ENCODE measurements at places on chromosomes 6 and 20.
A peak's percentile ranks its signal among the peaks of the same experiment; 100 is the strongest.

DNA sequence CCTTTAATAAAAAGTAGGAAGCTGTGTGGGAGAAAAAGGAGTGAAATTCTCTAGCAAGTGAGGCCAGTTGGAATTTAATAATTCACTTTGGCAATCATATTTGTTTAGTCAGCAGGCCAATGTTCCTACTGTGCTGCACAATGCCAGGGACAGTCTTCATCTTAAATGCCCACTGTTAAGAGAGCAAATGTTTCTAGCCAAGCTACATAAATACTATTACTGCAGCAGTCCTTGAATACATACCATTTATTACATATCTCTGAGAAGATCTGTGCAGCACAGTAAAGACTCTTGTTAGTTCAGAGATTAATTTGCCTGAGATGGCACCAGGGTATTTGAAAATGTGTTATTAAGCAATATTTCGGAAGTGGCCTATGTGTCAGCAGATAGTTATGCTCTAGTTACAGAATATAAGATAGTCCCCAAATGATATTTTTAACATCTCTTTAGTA is 105.4 kb downstream of the OGFRL1 start:
- DNase-seq = no peak

- no peak for DNase-seq
These were observed 202.2 kb upstream of the CDYL start for GRCh38 chr6:4574007-4574406.

GRCh38 chr6:71342772-71343171 is 54.2 kb downstream of the OGFRL1 start:
- DNase-seq = no peak

DNA sequence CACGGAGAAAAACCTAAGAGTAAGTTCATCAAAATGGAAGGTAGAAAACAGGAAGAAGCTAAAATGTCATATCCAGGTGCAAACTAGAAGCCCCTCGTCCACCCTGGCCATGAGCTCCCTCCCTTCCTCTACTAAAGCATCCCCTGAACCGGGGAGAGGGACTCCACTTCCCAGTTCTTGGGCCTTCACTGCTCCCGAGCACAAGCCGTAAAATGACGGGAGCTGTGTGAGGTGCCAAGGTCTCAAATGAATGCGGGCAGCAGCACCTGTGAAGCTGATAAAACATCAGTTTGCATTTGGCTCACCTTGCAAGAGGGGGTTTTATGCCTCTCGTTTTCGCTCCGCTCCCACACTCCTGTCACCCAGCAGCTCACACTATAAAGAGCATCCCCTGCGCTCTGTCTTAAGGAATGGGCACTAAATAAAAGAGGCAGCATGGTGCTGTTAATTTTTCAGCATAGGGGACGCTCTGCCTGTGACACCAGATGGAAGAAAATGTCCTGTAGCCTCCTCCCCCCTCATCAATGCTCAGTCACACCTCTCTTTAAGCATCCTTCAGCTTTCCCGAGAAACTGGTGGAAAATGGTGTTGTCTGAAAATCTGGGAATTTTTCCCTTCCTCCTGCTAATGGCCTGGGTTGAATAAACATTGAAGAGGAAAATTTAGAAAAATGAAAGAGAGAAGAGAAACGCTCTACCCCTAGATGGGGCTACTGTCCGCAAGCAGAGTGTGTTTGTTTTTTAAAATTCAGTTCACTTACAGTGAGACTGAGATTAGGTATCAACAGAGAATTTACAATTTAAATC is 563.0 kb upstream of the AGPAT4 start:
- peak; percentile 26 for DNase-seq

- peak; percentile 69 for DNase-seq
These were observed at the start of gene RGS19 for GRCh38 chr20:64079273-64080012. Gene RGS19, minus strand, starts transcription at chr20:64079518. Its CDS starts 2,632 bp downstream, at chr20:64076886.

- DNase-seq = no peak
These were observed 1.2 kb upstream of the SSTR4 start for GRCh38 chr20:23033918-23034317.

DNA sequence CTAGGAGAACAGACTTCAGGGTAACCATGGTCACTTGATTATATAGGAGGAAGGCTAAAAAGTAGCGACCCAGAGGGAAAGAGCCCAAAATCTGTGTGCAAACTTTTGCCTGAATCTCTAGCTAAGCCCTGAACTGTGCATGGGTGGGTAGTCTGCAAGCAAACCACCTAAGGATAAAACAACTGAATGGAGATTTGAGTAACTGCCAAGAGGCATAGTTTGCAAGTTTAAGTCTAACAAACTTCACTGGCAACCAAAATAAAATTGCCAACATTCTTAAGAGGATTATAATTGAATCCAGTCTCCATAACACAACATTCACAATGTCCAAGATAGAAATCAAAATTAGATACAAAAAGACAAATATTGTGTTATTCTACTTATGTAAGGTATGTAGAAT is 192.0 kb upstream of the PLN start:
- no peak for DNase-seq

DNA sequence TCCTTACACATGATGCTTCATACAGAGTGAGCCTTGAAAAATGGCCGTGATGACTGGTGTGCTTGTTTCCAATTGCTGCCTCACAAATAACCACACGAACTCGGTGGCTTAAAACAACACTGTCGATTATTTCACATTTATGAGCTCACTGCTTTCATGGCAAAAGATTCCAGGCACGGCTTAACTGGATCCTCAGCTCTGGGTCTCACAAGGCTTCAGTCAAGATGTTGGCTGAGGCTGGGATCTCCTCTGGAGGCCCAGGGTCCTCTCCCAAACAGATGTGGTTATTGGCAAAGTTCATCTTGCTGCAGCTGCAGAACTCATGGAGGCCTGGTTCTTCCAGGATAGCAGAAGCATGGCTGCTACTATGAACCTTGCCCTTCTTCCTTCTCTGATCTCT is 144.6 kb downstream of the TFAP2C start:
- no peak for DNase-seq

GRCh38 chr6:41371992-41372831 is 36.8 kb downstream of the NCR2 start:
- DNase-seq = peak; percentile 50

DNA sequence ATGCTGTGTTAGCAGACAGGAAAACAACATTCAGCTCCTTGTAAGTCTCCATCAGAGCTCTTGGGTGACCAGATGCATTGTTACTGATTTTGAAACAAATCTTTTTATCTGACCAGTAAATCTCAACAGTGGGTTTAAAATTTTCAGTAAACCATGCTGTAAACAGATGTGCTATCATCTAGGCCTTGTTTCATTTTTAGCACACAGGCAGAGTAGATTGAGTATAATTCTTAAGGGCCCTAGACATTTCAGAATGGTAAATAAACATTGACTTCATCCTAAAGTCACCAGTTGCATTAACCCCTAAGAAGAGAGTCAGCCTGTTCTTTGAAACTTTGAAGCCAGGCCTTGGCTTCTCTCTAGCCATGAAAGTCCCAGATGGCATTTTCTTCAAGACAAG is 237.2 kb upstream of the BMP2 start:
- DNase-seq = no peak

GRCh38 chr6:293193-294174 is 1.2 kb downstream of the DUSP22 start:
- peak; percentile 58 for DNase-seq

DNA sequence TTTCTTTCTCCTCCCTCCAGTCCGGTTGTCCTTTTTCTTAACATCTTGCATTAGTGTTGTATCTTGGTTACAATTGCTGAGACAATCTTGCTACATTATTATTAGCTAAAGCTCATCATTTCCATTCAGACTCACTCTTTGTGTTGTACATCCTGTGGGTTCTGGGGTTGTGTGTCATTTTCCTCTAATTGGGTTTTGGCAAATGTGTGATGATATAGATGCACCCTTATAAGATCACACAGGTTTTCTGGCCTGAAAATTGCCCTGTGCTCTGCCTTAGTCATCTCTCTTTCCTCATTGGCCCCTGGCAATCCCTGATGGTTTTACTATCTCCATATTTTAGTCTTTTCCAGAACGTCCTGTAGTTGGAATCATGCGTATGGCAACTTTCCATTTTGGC is 60.1 kb downstream of the PPP1R14C start:
- DNase-seq = no peak

DNA sequence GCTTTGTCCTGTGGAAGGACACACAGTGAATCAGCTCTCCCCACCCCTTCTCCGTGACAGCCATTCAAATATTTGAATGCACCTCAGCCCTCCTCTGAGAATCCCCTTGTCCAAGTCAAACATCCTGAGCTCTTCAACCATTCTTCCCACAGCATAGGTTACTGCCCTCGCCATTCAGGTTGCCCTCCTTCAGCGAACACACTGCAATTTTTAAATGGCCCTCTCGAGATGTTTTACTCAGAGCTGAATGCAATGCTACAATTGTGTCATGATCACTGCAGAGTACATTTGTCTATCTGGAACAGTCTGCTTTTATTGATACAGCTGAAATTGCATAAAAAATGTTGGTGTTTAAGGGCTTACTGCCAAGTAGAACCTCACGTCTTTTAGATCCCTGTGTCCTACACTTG is 48.9 kb downstream of the SLC2A12 start:
- DNase-seq = no peak

- no peak for DNase-seq
These were observed 146.0 kb upstream of the ESR1 start for GRCh38 chr6:151661509-151661908.

GRCh38 chr6:40438246-40438887 is 148.8 kb downstream of the LRFN2 start:
- DNase-seq = no peak

DNA sequence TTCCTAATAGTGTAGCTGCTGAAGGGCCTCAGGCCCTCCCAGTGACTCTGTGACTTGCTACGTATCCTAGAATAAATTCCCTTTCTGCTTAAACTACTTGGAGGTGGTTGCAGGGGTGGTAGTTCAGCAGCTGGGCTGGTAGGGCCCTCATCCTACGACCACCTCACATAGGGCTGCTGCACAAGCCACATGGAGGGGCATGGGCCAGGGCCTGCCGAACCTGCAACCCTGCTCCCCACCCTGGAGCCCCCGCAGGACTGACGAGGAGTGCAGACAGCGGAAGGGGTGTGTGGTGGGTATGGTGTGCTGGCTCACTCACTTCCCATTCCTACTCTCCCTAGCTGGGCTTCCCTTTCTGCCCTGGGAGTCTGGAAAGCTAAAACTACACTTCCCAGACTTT is 56.2 kb upstream of the MLN start:
- DNase-seq = no peak

DNA sequence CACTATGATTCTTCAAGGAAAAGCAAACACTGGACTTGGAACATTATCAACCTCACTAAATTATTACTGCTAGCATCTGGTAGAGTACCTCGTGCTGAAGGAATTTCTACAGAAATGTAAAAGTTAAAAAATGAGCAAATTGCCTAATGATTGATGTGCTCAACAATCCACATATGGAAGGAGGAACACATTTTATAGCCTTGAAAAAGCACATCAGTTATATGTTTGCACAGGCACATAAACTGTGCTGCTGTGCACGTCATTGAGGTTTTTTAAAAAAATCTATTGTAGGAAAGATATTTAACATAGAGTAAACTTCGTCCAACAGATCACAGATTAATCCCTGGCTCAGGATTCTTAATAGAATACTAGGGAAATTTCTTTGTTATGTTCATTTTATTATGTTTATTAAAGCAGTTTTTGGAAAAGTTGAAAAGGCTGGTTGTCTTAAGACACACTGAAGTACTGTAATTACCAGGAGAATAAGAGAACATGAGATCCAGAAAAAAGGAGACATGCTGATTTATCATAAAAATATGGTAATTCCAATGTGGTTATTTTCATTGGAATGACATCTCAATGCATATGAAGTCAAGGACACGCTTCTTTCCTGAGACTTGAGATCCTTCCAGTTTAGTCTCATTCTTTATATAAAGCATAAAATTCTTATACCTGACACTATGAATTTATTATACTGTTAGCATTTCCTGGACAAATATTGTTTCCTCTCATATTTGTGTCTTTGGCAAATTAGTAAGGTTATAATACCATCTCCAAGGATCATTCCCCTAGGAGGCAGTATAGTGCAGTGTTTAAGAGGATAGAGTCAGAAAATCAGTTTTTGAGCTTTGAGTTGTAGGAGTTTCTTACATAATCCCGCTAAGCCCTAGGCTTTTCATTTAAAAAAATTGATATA is 511.1 kb downstream of the TENT5A start:
- no peak for DNase-seq

GRCh38 chr6:139977887-139978332 is 603.5 kb upstream of the CITED2 start:
- DNase-seq = no peak

GRCh38 chr6:105482227-105482844 is 79.5 kb upstream of the PREP start:
- DNase-seq = peak; percentile 48

DNA sequence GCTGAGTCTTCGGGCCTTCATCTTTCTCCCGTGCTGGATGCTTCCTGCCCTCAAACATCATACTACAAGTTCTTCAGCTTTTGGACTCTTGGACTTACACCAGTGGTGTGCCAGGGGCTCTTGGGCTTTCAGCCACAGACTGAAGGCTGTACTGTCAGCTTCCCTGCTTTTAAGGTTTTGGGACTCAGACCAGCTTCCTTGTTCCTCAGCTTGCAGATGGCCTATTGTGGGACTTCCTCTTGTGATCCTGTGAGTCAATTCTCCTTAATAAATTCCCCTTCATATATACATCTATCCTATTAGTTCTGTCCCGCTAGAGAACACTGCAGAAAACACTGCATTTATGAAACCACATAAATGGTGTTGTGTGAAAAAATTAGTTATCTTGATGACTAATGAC is 13.9 kb upstream of the BCLAF1 start:
- DNase-seq = no peak

- DNase-seq = no peak
These were observed 423.1 kb downstream of the MAFB start for GRCh38 chr20:40265825-40266533.

DNA sequence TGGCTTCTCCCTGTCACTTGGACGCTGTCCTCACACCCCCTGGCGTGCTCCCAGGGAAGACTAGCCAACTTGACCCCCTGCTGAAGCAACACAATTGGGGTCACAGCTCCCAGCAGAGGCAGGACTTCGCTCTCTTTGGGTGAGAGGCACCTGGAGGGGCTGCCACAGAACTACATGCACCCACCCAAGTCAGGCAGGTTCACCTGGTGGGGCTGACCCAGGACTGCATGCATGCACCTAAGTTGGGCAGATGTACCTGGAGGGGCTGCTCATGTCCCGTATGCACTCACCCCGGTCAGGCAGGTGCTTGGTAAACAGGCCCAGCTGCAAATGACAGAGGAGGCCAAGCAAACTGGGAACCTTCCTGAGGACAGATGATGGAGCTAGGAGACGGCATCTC is 154.3 kb upstream of the RPS6KA2 start:
- DNase-seq = no peak

DNA sequence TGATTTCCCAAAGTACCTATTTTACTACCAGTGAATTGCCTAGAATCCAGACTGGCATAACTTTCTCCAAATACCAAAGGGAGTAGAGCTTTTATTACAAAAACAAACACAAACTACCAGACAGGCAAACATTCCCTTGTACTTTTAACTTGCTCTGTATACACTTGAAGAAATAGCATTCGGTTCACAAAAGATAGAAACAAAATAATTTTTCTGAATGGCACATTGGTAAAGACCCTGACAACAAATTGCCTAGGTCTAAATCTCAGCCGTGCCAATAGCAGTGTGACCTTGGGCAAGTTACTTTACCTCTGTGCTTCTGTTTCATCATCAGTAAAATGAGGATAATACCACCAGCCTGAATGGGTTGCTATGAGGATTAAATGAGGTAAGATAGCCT is 15.9 kb downstream of the ARHGAP18 start:
- no peak for DNase-seq

GRCh38 chr6:3355011-3355357 is 96.2 kb downstream of the PSMG4 start:
- no peak for DNase-seq

GRCh38 chr20:51643390-51643789 is 100.9 kb upstream of the NFATC2 start:
- no peak for DNase-seq

Measured in testis (tissue), 5 donors.